Cortex of kidney (tissue), 1 donor: ENCODE measurements at places on chromosomes 2 and 18.

- DNase-seq = no peak
These were observed 60.6 kb downstream of the BCL2 start for GRCh38 chr18:63258749-63259566.

DNA sequence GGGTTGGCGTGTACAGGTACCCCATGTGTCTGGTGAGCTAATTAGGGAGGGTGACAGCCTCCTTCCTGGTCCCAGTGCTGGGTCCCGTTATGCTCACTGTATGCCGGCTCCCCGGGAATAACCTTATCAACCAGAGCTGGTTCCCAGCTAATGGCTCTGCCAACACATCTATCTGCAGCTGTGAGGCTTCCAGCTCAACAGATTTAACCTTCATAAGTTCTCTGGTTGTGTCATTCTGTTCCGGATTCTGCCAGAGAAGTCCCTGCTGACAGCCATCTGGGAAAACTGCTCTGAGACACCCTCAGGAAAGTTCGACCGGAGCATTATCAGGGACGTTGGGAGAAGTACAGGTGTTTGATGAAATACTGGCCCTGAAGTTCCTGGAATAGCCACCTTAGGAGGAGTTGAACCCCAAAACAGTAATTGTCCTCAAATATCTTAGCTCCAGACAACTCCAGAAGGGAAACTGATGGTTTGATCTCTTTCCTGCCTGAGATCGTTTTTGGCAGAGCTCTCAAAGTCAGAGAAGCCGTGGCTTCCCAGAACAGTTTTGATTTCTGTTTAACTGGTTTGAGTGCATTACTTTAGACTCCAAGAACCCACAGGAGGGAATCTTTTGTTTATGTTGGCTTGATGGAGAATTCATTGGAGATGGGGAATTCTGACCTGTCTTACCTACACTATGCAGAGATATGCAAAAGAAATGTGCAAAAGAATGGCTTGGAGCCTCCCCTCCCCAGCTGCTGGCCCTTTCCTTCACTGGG, 39.4 kb upstream of the TXNDC2 start:
- DNase-seq = no peak

DNA sequence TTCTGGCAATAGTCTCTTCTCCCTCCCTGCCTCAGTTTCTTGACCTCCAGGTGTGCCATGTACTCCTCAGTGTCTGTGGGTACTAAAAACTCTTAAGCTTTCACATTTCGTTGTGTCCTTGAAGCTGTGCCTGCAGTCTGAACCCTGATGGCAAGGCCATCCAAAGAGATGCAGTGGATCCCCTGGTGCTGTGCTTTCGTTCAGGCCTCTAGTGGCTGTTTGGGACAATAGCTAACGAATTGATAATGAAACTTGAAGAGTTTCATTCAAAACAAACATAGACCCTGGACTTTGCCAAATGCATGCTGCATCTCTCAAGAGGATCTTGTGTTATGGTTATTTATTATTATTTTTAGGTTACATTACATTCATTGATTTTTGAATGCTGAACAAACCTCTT, 523.1 kb upstream of the FSIP2 start:
- DNase-seq = no peak

DNA sequence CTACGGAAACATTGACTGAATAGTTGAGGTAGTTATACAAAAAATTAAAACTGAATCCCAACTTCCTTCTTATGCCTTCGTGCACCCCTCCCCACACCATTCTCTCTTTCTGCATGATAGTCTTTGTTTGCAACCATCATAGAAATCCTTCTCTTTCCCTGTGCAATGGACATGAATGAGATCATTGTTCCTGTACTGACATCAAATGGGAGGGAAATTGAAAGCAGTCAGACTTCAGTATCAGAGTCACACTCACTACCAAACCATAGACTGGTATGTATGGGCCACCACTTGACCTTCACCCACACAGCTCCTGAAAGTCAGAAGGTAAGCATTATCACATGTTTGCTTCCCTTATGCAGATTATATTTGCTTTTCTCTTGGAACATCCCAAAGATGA, 782.8 kb downstream of the BCL11A start:
- DNase-seq = no peak

DNA sequence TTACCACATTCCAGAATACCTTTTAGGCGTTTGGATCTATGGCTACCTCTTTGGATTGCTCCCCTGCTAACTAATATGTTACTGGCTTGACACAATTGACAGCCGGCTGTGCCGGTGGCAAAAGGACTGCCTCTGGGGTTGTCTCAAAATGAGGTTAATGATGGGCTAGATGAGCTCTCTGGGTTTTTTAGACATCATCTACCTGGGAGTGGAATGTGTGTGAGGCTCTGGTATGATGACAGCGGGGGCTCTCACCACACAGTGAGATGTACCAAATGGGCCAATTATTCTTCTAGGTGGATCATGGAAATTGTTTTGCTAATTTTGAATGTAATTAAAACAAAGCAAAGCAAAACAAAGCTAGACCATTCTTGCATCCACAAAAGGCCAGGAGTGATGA, 391.1 kb upstream of the SPRED2 start:
- no peak for DNase-seq

GRCh38 chr2:241780939-241781569, 4.4 kb downstream of the GAL3ST2 start:
- DNase-seq = no peak

DNA sequence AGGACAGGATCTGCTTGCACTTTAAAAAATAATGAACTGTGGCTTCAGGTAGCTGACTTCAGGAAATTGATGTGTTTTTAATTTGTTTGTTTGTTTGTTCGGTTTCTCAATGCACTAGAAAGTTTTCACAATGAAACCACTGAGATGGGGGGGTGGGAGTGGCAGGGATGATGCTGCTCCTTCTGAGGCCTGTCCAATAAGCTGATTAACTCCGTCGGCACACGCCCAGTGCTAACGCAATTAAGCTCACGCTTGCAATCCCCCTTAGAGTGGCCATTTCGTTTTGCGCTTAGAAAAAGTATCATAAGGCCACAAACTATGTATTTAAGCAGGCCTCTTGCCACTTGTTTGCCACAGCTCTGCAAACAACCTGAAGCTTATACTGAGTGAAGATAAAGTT, 12.5 kb upstream of the GPR39 start:
- DNase-seq = no peak

DNA sequence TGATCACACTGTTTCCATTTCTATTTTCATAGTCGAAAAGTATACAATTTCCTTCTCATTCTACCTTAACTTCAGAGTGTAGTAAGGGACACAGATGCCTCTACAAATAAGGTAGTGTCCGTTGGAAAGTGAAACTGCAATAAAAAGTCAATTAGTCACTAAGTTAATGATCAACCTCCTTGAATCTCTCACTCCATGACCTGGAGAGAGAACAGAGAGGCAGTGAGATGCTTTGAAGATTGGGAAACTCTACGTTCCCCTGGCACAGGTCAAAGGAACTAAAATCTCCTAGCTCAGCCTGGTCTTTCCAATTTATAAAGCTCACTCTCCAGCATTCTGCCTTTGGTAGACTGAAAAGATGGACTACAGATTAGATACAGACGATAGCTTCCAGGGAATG, 153.8 kb upstream of the ACAA2 start:
- DNase-seq = no peak

DNA sequence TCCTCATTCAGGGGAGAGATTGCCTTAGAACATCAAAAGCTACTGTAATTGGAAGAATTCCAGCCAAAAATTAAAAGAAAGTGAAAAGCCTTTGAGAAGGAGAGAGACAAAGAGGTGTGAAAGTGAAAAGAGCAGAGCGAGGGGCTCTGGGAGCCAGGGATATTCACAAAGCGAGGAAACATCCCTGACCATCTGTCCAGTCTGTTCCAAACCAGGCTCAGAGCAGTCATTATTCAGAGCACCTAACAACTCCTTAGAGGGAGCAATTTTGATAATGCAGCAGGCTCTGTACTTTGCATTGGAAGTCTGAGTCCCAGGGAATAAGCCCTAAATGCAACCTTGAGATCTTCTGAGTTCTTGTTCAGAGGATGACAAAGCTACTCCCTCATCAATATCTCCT, 119.1 kb upstream of the LYPD1 start:
- no peak for DNase-seq

DNA sequence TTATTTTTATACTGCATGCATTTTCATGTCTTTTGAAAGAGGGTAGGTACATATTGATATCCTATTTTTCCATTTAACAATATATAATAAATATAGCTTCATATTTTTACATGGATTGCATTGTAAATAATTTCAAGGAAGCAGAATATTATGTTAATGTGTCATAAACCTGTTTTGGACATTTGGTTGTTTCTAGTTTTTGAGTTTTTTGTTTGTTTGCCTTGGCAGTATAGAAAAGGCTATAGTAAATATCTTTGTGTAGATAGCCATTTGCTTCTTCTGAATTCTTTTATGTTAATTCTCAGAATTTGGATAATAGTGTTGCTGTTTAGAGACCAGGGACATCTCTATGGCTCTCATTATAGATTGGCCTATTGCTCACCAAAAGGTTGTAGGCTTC, 645.2 kb downstream of the SLC4A3 start:
- no peak for DNase-seq

- no peak for DNase-seq
These were observed 440.3 kb upstream of the HNMT start for GRCh38 chr2:137523931-137524330.

DNA sequence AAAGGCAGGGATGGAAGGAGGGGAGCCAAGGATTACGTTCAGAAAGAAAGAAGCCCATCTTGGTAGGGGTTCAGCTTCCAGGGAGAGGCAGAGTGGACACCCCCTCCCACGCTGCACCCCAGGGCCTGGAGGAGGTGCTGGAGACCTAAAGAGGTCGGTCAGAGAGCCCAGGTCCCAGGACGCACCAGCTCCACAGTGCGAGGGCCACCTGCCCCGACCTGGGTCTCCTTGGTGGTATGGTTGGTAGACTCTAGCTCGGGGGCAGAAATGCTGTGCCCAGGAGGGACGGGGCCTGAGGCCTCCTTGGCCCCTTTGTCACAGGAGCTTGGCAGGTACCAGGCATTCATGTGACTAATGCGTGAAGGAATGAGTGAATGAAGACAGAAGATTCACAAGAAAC, 87.1 kb upstream of the RAB6C start:
- no peak for DNase-seq

- DNase-seq = no peak
These were observed 283.3 kb downstream of the NRXN1 start for GRCh38 chr2:50748671-50749070.

DNA sequence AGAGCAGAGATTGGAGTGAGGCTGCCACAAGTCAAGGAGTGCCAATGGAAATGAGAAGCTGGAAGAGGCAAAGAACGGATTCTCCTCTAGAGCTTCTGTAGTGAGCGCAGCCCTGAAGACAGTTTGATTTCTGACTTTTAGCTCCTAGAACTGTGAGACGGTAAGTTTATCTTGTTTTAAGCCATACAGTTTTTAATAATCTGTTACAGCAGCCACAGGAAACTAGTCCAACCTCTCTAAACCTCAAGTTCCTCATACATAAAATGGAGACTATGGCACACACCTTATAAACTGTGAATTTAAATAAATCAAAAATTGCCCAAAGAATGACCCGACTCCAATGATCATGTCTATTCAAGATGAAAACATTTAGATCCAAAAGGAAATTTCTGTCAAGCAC, 596.5 kb downstream of the BCL11A start:
- DNase-seq = no peak

DNA sequence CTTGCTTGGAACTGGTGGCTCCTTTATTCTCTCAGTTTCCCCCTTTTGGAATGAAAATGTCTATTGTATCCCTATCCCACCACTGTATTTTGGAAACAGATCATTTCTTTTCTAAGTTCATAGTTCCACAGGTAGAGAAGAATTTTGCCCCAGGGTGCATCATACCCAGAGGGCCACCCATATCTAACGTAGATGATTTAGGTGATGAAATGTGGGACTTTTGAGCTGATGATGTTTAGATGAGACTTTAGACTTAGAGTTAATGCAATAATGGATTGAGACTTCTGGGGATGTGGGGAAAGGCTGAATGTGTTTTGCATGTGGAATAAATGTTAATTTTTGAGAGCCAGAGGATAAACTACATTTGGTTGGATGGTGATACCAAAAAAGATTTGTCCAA, 107.9 kb upstream of the CYP26B1 start:
- no peak for DNase-seq

GRCh38 chr2:11254100-11254536, 90.3 kb downstream of the ROCK2 start:
- DNase-seq = no peak
